ENCODE measurements at places on chromosomes 3 and 15.

- no peak for DNase-seq
These were observed 3.5 kb downstream of the EIF4E3 start for GRCh38 chr3:71721651-71722157.

DNA sequence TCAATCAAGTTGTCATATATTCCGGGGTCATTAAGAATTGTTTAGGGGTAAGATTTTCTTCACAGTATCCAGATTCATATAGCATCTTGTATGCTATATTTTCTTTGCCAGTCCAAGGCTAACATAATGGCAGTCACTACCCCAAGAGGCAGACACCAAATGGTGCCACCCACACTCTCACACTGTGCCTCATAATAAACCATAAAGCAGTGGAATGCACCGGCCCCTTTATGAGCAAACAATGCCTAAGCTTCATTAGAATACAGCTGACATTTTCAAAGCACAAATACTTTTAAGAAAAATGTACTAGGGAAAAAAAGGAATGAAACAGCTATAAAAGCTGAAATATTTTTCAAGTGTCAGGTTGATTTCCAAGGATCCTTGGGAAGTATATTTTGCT is 121.6 kb downstream of the TFDP2 start:
- peak; percentile 66 for DNase-seq

DNA sequence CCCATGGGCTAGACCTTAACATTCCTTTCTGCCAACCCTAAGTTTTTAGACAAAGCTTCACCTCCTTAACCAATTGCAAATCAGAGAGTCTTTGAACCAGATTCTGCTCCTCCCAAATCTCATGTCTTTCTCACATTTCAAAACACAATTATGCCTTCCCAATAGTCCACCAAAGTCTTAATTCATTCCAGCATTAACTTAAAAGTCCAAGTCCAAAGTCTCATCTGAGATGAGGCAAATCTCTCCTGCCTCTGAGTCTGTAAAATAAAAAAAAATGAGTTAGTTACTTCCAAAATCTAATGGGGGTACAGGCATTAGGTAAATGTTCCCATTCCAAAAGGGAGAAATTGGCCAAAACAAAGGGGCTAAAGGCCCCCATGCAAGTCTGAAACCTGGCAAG is 43.8 kb upstream of the MYRIP start:
- no peak for DNase-seq

DNA sequence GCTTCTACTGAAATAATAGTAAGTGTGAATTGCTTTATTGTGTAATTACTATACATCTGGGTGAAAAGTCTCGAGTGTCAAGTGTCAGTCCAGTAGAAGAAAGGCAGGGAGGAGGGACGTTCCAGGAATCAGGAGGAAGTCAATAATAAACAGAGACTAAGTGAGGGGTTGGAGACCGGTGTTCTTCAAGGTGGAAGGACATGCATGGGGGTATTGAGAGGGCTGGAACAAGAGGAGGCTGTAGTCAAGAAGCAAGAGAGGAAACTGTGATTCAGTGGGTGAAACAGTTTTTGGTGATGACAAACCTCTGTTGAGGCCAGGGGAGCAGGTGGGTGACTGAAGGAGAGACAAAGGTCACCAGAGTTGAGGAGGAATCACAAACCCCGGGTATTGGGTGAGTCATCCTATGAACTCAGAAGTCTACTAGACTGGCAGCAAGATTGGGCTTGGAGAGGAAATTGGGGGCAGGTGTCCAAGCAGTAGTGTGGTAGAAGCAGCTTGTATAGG is 11.6 kb upstream of the SCAMP5 start:
- no peak for DNase-seq

- no peak for DNase-seq
These were observed 320.3 kb downstream of the GAP43 start for GRCh38 chr3:115943579-115943978.

DNA sequence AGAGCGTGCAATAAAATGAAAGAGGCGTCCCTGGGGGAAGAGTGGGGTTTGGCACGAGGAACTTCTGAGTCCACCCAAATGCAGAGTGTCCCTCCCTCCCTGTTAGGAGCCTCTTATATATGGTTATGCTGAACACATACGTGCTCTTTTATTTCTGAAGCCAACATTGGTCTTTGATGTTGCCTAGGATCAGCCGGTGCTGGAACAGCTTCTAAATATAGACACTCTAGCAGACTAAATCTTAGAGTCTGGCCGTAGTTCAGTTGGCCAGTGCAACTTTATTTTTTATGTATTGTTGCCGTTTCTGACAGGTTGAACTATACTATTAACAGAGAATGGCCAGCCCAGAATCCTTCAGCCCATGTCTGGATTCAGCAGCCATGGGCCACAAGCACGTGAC is 128.7 kb downstream of the GHSR start:
- peak; percentile 74 for DNase-seq

DNA sequence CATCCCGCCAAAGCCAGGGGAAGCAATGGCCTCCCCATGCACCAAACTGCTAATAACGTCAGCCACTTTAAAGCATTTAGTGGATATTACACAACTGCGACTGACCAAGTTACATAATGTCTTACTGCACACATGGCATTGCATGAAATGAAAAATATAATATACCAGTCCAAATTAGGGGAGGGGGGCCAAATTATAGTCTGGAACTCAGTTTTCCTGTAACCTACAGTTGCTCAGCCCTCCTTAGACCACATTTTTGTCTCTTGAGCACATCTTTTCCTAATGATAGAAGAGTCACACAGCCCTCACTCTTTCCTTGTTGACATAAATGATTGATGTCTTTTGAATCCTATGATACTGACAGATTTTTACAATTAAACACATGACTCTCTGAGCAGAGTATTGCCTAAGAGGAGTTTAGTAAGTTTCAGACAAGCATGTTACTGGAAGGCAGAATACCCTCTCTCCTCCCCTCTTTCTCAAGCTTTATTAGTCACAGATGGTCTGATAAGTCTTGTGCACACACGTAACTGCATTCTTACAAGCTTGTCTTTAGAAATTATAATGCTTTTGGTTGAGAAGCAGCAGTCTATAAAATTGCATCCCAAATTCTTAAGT is 1.1 kb upstream of the PLD1 start:
- DNase-seq: peak; percentile 65

- no peak for DNase-seq
These were observed 15.0 kb upstream of the SRP14 start for GRCh38 chr15:40053831-40054604.

DNA sequence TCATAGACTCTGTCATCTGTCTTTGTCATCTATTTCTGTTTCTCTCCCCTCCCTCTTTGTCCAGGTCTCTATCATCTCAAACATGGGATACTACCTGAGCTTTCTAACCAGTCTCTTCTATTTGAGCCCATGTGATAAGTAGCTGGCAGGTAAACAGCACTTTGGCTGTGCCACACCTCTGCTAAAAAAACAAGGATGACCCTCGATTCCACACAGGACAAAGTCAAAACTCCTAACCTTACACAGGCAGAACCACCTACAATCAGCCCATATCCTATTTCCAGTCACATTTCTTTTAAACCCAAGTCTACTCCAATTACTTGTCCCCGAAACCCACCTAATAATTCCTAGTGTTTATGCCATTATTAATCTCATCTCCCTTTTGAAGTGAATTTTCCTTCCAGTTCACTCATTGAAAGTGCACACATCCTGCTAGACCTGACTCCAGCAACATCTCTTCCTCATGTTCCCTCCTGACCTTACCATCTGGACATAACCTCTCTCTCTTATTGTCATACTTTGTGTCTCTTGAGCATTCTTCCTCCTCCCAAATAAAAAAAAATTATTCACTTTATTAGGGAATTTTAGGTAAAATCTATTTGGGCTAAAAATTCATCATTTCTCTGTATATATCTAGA is 256.1 kb upstream of the ONECUT1 start:
- DNase-seq: no peak

GRCh38 chr15:95857124-95857757 is 473.3 kb upstream of the NR2F2 start:
- DNase-seq: no peak

- DNase-seq: no peak
These were observed 117.7 kb upstream of the GOLGA6L6 start for GRCh38 chr15:20659265-20659664.

- no peak for DNase-seq
These were observed 22.4 kb downstream of the CHD2 start for GRCh38 chr15:92922418-92923002.

Data from tongue (tissue), 3 donors.